Muscle of arm (tissue), 14 donors: ENCODE measurements at places on chromosomes 5 and 9.

DNA sequence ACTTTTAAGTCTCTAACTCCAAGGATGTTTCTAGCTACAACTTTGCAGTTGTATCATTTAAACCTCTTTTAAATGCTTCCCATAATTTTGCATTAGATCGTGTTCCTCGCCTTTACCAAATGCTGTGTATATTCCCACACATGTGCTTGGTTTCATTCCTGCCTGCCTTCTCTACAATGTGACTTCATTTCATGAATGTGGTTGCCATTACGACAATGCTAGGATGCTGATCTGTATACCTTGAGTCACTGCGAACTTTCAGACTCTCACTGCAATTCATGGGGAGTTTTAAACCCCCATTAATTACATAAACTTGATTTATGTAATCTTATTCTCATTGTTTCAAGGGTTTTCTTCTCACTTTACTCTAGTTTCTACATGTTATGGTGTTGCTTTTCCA is 50.3 kb downstream of the UBE2QL1 start:
- no peak for DNase-seq

- DNase-seq: no peak
Measured at GRCh38 chr9:37678789-37679273, 28.1 kb downstream of the FRMPD1 start.

GRCh38 chr9:121292051-121292450 is 24.1 kb downstream of the GSN start:
- no peak for DNase-seq

- no peak for DNase-seq
Measured at GRCh38 chr9:99050292-99050911, 54.5 kb upstream of the TGFBR1 start.
